Astrocyte (in vitro differentiated cells and primary cell): ENCODE measurements at places on chromosomes 1 and 21.

GRCh38 chr1:201498621-201499020 is 8.3 kb downstream of the CSRP1 start:
- DNase-seq: no peak

DNA sequence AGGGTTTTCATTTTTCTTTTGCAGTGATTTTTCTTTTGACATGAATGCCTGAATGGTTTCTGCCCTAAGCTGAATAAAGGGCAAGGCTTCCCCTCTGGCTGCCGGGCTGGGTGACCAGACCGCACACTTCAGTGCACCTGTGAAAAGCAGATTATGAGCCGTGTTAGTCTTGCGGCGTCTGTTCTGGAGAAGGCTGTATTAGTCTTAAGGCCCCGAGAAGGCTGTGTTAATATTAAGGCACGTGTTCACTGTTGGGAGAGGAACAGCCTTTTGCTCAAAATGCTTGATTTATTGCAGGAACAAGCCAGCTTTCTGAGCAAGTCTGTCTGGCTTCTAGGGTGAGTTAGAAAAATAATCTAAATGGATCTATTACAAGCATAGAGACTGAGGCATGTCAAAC is 54.7 kb upstream of the DNAH14 start:
- no peak for DNase-seq

DNA sequence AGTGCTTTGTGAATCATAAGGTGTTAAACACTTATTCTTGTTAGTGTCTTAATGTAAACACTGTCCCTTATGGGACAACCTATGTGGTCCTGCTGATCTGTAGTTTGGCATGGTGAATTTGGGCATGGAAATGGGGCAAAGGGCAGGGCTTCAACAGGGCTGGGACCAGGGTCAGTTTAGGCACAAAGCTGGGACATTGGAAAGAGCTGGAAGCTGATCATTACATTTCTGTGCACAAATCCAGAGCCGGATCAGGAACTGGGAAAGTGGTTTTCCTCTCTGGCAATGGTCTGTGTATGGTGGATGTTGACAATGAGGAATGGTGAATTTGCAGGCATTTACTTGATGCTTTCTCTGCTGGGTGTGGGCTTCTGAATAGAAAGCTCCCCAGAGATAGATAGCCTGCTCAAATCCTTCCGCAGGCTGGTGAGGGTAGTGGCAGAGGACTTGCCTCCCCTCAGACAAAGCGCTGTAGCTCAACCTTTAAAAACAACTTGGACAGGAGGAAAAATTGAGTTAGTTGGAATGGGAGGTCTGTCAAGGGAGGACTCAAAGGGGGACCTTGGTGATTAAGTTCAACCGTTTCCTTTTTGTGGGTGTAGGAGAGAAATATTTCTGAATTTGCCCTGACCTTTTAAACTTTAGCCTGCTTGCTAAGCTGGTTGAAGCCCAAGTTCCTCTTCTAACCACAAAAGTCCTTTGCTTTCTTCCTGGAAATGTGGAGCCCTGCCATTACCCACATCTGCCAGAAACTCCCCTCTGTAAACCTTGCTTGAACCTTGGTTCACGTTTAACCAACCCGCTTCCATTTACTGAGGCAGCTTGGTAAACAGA is 35.3 kb downstream of the HLX start:
- no peak for DNase-seq

GRCh38 chr21:46285761-46286647 is at the start of gene YBEY:
Gene YBEY (plus strand): TSS chr21:46286342. CDS start chr21:46286914, 572 bp downstream.
- peak; percentile 85 for DNase-seq

- peak; percentile 95 for DNase-seq
Observed at GRCh38 chr1:181094416-181095212, 6.1 kb downstream of the IER5 start.

- no peak for DNase-seq
Observed at GRCh38 chr1:93704052-93704451, 22.4 kb upstream of the BCAR3 start.

DNA sequence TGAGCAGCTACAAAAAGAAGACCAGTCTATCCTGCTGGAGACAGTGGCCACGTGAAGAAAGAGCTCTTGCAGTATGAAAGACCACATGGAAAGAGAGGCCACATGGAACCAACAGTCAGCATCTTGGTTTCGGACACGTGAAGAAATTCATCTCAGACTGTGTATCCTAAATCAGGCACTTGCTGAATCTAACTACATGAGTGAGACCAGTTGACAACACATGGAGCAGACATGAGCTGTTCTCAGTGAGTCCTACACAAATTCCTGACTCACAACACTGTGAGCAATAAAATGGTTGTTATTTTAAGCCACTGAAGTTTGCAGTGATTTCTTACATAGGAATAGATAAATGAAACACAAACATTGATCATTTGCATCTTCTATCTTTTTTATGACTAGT is 2.4 kb upstream of the TAF1A start:
- DNase-seq: no peak

- DNase-seq: no peak
Observed at GRCh38 chr1:35441926-35442579, 115.2 kb downstream of the KIAA0319L start.

DNA sequence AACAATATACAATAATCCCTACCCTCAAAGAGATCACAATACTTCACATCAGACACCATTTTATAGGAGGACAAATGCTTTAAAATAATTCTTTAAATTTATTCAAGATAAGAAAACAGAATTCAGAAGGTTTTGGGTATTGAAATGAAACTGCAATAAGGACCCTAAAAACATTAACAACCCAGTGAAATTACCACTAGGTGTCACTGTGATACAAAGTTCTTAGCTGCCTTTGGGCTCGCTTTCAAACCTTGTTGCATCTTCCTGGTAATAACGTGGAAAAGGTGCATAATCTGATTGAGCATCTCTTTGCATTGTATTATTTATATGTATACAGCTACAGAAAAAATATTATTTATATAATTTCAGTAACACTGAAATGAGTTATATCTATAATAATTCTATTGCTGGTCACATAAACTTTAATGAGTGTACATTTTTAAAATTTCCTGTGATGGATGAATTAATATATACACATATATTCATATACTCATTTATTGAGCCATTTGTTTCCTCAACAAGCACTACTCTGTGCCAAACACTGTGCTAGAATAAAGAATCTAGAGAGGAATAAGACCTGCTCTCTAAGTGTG is 185.2 kb downstream of the FAF1 start:
- peak; percentile 37 for DNase-seq

- no peak for DNase-seq
Observed at GRCh38 chr1:150799089-150799488, 9.0 kb downstream of the CTSK start.

GRCh38 chr1:181257117-181257516 is 168.6 kb downstream of the IER5 start:
- DNase-seq: no peak

DNA sequence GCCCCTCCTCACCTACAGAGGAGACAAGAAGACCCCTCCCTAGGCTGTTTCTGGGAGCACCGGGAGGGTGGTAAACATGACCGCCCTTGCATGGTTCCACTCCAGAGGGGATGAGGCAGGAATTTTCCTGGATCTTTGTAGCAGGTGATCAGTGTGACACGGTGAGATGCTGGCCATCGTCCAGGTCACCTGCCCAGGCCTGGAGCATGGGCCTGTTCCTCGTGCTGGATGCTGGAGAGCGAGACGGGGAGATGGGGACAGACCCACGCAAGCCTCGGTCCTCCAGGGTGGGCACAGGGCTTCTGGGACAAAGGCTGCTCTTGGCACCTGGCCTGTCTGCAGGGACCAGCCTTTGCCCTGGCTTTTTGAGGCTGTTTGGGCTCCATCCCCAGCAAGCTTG is 46.2 kb downstream of the DMRTB1 start:
- DNase-seq: no peak

- DNase-seq: no peak
Observed at GRCh38 chr1:229887043-229887822, 179.8 kb upstream of the GALNT2 start.

- no peak for DNase-seq
Observed at GRCh38 chr1:6842301-6842700, 57.0 kb downstream of the CAMTA1 start.

DNA sequence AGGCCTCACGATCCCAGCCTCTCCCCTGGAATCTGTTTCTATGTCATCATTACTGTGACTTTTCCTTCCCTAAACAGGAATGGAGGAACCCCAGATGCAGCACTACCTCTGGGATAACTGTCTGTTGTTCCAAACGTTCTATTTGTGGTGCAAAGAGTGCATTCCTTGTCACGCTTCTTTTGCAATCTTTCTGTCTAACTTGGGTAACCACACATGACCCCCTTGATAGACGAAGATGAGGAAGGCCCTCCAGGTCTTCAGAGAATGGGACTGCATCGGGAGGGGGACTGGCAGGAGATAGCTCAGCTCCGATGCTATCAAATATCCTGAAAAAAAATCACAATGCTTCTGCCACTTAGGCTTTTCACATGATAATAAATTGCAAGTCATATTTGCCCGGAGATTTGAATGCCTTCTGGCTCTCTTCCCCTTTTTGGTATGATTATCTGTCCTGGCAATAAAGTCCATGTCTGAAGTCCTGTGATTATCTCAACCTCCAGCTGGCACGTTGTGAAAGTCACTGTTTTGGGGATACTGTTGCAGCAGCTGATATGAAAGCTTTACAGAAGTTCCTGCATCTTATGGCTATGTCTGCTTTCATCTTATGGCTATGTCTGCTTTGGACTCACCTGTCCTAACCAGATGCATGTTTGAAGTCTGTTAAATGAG is 148.7 kb upstream of the LMO4 start:
- DNase-seq: no peak

DNA sequence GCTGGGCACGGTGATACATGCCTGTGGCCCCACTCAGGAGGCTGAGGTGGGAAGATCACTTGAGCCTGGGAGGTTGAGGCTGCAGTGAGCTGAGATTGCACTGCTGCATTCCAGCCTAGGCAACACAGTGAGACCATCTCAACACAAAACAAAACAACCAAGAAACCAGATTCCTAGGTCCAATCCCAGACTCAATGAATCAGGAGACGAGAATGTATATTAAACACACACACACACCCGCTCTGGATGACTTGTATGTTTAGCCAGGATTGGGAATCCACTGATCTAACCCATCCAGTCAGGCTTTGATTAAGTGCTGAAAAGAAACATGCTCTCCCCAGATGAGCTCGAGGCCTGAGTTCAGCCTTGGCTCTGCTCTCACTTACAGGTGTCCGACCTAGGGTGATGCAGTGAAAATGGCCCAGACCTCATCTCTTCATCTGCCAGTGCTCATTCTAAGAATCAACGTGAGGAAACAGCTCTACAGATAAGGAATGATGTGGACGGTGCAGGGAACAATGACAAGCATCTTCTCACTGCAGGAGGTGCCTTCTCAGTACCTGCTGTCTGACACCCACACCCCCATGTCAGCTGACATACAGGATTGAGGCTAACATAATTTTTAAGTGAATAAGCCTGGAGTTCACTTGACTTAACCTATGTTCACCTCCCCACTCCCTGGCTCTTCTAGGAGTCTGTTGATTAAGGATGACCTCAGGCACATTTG is 15.3 kb upstream of the SRSF4 start:
- peak; percentile 88 for DNase-seq

DNA sequence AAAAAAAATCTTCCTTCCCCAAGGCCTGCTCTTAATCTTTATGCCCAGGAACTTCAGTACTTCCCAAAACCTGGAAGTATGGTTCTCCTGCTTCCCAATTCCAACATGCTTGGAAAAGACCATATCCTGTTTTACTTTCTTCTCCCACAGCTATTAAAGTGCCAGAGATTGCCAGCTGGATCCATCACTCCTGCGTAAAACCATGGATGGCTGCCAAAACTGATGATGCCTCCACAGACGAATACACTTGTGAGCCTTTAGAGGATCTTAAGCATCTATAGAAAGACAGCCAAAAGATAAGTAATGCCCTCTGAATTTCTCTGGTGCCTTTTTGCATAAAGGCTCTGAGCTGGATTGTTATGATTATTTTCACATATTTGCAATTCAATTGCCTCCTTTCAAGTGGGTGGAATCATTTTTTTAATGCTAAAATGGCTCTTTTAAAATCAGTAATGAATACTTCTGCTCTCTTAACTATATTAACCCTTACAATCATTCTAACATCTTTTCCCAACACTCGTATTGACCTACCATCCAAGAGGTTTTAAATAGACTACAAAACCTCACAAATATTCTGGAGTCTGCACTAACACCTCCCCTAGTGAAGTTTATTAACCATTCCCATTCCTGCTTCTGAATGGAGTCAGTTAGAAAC is 1807.8 kb downstream of the BRINP3 start:
- peak; percentile 69 for DNase-seq

DNA sequence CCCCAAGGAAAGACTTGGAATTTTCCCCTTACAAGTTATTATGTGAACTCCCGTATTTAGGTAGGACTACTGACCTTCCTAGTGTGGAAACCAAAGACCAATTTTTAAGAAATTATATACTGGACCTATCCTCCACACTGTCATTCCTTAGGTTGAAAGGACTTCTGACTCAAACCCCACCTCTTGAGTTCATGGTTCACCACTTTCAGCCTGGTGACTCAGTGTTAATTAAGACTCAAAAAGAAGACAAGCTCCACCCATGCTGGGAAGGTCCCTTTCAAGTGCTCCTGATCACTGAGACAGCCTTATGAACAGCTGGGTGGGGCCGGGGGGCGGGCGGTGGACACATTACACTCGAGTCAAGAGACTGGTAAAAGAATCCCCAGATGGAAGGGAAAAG is 113.2 kb downstream of the LRRC53 start:
- no peak for DNase-seq

DNA sequence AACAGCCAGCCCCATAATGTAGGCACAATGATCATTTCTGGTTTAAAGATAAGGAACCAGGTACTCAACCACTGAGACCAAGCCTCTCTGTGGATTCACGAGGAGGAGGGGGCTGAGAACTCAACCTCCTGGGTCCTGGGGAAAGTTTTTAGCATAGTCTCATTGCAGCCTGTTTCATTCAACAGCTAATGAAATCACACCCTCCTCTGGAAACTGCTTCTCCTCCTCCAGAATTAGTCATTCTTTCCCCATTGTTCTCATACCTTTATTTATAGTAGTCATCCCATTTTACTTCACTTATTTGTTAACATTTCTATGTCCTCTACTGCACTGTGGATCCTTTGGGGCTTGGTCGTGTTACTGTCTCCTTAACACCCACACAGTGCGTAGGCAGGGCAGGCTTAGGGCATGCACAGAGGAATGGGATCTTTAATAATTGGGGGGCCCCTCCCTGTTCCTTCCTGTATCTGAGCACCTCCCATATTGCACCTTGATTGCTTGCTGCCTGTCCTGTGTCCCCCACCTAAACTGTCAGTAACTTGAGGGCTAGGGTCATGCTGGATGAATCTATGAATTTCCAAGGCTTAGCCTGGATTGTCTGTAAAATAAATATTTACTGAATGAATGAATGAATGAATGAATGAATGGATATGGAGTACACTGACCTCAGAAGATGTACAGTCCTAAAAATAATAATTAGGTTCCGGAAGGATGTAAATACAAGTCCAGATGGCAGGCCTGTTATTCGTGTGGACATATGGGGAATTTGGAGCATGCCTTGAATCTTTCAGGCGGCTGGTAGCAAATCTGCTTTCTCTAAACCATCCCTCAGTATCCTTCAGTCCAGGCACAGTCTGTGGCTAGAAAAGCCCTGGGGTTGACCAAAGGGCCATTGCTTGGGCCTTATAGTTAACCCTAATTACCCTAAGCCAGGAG is 153.8 kb upstream of the HMGB4 start:
- peak; percentile 54 for DNase-seq

GRCh38 chr1:153348511-153349362 is at the start of gene PGLYRP4:
Gene PGLYRP4 (minus strand): TSS chr1:153348841. CDS start chr1:153347932, 909 bp downstream.
- no peak for DNase-seq
